Globus pallidus (tissue), 1 donor: ENCODE measurements at places on chromosomes 4 and X.
A peak's percentile ranks its signal among the peaks of the same experiment; 100 is the strongest.

DNA sequence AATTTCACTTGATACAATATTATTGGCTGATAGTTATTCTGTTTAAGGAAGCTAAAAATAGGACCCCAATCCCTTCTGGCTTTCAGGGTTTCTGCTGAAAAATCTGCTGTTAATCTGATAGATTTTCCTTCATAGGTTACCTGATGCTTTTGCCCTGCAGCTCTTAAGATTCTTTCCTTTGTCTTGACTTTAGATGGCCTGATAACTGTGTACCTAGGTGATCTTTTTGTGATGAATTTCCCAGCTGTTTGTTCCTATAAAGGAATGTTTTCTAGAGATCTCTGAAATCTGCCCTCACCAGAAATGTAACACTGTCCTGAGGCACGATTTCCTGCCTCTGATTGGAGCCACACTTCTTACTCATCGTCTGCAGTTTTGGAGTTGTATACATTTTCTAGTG lies 69.4 kb upstream of the PRDM5 start:
- DNase-seq, result no peak

DNA sequence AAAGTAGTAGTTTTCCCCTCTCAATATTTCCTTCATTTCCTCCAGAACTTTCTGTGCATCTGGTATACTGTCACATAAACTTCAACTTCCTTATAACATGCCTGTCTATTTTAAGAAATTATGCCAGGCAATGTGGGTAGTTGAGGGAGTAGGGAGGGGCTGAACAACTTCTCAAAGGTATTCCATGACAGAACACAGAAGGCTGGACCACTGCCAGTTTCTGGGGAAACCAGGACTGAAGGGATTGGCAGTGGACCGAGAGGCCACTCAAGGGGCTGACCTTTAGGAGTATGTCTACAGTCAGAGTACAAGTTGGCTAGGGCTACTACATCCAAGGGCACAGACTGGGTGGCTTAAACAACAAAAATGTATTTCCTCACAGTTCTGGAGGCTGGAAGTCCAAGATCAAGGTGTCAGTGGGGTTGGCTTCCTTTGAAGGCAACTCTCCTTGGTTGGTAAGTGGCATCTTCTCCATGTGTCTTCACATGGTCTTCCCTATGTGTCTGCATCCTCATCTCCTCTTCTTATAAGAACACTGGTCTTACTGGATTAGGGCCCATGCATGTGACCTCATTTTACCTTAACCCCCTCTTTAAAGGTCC lies 6.9 kb downstream of the SH3RF1 start:
- no peak for DNase-seq

- DNase-seq, result no peak
Measured at GRCh38 chr4:87758270-87758669, 41.1 kb upstream of the IBSP start.

DNA sequence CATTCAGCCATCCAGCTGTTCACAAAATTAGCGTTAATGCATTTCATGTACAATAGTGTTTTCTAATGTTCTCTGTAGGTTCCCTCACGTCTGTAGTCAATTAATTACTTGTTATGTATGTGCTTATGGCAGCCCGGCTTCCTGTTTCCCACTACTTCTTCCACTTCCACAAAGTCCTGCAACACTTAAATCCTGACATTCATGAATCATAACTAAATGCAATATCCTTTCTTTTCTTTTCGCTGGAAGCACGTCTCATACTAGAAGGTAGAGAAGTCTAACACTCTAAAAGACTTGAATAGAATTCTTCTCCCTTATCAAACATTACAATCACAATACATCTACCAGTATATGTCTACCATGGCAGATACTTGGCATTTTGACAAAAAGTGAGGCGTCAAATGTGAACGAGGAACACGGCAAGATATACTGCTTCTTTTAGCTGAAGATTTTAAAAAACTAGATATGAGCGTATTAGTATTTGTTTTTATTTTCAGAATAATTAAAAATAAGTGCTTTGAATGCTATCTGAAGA lies 239.0 kb upstream of the DIAPH2 start:
- no peak for DNase-seq

DNA sequence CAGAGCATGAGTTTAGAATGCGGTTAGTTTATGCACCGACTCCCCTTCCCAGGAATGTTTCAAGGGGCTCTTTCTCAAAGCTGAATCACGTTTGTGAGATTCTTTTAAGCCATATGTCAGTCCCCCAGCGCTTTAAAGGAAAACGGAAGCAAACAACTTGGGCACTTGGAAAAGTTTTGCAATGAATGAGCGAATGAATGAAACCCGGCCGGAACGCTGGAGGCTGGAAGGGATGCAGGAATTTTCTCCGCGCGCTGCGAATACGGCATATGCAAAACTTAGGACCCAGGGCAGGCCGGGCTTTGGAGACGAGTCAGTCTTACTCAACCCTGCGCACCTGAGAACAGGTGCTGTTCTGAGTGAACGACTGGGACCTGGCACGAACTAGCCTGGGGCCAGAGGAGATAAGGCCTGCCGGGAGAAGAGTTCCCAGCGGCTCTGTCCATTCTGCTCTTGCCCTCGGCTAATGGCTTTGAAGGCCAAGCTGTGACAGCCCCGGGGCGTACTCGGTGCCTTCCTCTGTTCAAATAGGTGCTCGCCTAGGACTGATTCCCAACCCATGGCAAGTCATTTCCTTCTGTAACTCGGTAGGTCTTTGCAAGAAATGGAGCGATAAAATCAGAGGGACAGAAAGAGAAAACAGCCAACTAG lies 743 bp upstream of the NRK start:
- DNase-seq, result no peak

DNA sequence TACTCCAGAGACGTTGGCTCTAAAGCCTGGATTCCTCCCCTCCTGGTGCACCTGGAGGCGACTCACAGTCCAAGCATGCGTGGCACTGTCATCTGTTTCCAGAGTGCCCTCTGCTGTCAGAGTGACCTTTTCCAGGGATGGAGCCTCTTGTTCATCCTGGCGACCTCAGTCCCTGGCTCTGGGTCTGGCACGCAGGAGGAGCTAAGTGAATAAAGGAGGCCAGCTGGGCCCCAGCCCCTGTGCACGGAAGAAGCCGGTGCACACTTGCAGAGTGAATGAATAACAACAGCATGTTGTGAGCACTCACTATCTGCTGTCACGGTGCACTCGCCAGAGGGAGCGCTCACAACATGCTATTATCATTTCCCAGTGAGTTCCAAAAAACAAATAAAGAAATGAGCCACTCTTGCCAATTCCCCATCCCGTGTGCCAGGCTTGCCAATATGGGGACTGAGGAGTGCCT lies 27.8 kb upstream of the PSAPL1 start:
- DNase-seq, result peak; percentile 61

- no peak for DNase-seq
Measured at GRCh38 chrX:100946299-100946927, 17.7 kb upstream of the XKRX start.

DNA sequence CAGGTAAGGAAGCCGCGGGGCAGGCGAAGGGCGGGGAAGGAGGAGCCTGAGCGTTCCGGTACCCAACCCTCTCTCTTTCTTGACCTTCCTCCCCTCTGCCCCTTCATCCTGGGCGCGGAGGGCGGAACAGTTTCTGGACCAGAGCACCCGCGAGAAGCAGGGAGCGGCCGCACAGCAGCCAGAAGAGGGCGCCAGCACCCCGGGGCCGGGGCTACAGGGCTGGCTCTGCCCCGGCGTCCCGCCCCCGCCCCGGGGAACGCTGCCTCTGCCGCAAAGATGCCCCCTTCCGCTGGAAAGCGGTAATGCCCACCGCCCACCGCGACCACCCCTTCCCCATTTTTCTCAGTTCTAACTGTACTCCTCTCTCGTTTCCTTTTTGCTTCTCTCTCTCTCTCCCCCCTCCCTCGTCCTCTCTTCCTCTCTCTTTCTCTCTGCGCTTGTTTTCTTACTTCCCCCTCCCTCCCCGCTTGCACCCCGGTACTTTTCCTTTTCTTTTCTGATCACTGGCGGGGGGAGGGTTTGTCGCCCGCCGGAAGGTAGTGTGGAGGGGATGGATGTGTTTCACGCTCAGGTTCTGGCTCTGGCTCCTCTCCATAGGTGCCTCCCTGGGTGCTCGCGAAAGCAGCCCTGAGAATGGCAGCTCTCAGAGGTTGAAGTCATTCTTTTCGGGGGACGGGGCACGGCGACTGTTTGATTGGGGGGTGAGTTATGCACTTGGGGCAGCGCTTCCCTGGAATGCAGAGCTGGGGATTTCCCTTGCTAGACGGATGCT lies 13.1 kb upstream of the PRDM8 start:
- peak; percentile 83 for DNase-seq

DNA sequence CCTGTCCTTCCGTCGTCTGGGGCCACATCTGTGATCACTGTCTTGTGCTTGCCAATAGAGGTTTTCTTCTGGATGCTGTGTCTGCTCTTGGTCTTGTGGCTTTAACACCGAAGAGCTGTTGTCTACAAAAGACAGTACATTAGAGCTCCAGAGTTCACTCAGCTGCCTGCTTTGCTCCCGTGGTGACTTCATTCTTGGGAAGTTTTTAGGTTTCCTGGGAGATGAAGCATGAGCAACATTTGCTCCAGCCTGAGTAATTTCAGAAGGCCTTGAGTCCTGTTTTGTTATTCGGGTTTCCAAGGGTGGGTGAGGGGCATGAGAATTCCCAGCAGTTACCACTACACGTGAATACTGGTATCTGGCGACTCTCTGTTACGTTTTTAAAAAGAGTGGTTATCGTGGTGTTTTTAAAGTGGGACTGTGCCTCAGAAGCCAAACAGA lies 189.2 kb downstream of the SHROOM3 start:
- peak; percentile 1 for DNase-seq

DNA sequence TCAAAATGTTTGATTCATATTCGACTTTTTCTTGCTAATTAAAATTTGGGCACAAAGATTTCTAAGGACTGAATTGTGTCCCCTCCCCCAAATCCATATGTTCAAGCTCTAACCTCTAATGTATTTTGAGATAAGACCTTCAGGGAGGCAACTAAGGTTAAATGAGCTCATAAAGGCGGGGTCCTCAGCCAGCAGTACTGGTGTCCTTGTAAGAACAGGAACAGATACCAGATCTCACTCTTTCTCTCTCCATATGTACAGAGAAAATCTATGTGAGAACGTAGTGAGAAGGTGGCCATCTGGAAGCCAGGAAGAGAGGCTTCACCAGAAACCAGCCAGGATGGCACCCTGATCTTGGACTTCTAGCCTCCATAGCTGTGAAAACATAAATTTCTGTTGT lies 116.9 kb downstream of the VEGFC start:
- no peak for DNase-seq

GRCh38 chr4:3071811-3072210 lies 2.5 kb downstream of the HTT-AS start:
- no peak for DNase-seq

- DNase-seq, result no peak
Measured at GRCh38 chr4:108113229-108113628, 55.5 kb downstream of the LEF1 start.

GRCh38 chr4:52983563-52984303 lies 121.6 kb downstream of the RASL11B start:
- DNase-seq, result peak; percentile 65

DNA sequence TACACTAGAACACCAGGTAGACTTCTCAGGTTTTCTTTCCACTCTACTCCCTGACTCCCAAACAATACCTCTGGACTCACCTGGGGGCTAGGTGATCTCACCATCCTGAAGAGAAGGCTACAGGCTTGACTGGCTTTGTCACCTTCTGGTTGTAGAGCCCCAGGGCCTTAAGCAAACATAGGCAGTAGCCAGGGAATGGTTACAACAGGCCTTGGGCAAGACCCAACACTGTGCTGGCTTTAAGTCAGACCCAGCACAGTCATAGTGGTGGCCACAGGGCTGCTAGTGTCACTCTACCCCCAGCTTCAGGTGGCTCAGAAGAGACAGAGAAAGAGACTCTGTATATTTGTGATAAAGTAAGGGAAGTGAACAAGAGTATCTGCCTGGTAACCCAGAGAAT lies 118.1 kb upstream of the EMCN start:
- DNase-seq, result no peak

DNA sequence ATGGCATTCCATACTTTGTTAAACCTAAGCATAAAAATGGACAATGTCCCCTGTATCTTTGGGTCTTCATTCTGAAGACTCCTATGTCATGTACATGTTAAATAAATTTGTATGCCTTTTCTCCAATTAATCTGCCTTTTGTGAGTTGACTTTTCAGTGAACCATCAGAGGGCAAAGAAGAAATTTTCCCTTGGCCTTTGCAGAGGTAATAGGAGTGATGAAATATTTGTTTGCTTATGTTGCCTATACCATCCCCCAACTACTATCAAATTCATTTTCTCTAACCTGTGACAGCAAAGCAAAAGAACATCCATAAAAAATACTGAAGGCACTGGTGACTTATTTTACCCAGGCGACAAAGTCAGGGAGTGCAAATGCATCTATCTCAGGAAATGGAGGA lies 18.2 kb downstream of the NAAA start:
- no peak for DNase-seq

- no peak for DNase-seq
Measured at GRCh38 chr4:70613306-70614183, 15.0 kb upstream of the ENAM start.

GRCh38 chr4:185015108-185015507 lies 3.2 kb upstream of the HELT start:
- no peak for DNase-seq
